ENCODE measurements at places on chromosomes 4 and X.

DNA sequence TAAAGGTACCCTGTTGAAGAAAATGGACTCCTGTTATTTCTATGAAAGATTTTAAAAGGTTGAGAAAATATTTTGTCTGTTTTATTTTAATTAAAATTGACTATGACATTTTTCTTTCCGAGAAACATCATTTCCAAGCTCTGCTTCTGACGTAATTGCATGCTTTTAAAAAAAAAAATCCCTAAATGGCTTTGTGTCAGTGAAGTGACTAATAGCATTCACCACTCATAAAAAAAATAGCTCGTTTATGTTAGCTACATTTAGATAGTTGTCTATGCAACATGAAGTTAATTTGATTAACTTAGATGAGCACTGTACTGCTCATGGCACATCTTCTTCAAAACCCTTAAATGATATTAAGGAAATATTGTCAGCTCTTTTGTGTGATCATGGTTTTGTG lies 105.1 kb upstream of the KLHL13 start:
- no peak for DNase-seq

- peak; percentile 14 for DNase-seq
These were observed 888 bp downstream of the RAB28 start for GRCh38 chr4:13483136-13483767.

GRCh38 chr4:94689155-94689860 lies 68.4 kb upstream of the BMPR1B start:
- no peak for DNase-seq

DNA sequence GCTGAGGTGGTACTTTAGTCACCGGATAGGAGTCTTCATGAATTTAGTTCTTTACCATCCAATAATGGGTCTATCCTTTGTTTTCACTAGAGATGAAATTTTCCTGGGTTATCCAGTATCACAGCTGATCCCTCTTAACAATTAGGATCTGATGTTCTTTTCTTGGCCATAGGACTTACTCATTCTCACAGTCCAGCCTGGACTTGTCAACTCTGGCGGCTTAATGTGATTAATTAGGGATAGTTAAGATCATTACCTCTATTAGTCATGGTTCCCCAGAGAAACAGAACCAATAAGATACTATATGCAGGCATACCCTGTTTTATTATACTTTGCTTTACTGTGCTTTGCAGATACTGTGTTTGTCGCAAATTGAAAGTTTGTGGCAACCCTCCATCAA lies 272.7 kb upstream of the FAT4 start:
- DNase-seq, result no peak

DNA sequence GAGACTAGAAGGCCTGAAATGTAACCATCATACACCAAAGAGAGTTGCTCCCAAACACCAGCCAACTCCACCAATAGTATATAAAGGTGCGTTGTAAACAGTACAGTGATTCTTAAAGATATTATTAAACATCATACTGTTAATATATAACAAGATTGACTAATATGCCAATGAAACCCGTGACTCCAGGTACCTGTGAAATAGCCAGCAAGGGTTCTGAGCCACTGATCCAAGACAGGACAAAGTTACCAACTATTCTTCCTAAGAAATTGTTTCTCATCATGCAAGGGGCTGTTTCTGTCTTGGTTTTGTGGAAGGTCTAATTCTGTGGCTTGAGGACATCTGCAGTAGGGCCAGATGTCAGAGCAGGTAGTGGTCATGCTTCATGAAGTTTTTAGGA lies 47.2 kb downstream of the FHL1 start:
- no peak for DNase-seq

DNA sequence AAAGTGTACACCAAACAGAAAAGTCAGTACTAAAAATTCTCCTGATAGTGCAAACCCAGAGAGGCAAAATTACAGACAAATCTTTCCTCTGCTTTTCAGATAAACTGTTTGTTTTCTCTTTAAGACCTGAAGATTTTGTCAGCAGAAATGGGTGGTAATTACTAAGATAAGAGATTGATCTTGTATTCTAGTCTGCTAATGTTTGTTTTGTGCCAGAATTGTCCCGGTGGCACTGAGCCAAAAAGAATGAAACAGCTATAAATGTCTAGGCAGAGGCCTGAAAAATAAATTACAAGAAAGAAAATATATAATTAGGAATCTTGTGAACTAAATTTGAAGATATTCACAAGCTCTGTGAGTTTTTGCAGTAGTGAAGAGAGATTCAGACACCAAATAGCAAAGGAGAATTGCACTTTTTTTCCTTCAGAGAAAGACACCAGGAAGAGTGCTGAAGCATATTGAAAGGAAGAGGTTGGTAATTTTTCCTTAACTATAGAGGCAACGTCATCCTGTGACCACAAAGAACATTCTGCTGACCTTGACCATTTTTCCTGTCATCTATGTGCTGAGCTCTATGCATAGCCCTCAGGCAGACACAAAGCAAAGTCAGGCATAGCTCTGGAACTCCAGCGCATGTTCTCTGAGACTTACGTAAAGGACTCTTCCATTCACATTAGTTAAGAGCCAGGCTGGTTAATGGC lies 314.5 kb upstream of the RASGEF1B start:
- DNase-seq, result no peak

GRCh38 chr4:6389142-6389825 lies 83.1 kb downstream of the PPP2R2C start:
- DNase-seq, result no peak

- DNase-seq, result no peak
These were observed 51.9 kb downstream of the RBM47 start for GRCh38 chr4:40577588-40578253.

- no peak for DNase-seq
These were observed 3.2 kb upstream of the FGF2 start for GRCh38 chr4:122823476-122823875.

DNA sequence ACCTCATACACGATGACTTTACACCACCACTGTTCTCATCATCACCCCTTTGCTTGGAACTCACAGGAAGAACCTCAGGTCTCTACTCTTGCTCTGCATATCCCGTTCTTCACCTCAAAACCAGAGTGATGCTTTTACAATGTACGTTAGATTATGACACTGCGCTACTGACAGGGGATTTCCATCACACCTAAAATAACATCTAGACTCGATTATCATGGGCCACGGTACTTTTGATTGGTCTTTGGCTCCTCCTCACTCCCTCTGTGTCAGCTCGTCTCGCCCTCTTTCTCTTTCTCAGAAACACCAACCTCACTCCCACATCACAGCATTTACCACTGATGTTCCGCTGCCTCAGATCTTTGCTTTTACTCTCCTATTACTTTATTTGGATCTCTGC lies 172.4 kb downstream of the TLL1 start:
- no peak for DNase-seq

DNA sequence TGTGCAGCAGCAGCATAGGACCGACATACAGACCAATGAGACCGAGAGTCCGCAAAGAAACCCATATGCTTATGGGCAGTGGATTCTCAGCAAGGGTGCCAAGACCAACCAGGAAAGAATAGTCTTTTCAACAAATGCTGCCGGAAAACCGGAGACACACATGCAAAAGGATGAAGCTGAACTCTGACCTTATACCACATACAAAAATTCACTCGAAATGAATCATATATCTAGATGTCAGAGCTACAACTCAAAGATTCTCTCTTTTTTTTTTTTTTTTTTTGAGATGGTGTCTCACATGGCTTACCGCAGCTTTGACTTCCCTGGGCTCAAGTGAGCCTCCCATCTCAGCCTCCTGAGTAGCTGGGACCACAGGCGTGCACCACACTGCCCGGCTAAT lies 16.0 kb upstream of the MXD4 start:
- DNase-seq, result no peak

GRCh38 chr4:98289375-98289774 lies 28.2 kb downstream of the RAP1GDS1 start:
- no peak for DNase-seq

DNA sequence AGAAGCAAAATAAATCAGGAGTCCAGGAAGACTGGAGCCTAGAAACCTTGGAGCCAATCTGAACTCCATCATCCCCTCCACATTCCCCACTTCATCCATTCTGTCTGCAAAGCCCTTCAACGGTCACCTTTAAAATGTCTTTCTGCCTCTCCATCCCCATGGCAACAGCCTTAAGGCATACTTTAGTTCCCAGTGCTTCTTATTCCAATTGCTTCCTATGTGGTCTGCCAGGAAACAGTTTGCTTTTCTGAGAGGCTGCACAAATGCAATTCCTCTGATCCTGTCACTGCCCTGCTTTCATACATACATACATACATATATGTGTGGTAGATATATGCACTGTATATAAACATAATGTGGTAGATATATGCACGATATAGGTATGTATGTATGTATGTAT lies 786 bp upstream of the MAGEH1 start:
- no peak for DNase-seq

- no peak for DNase-seq
These were observed 146.0 kb upstream of the FRMPD4 start for GRCh38 chrX:11992271-11992670.

DNA sequence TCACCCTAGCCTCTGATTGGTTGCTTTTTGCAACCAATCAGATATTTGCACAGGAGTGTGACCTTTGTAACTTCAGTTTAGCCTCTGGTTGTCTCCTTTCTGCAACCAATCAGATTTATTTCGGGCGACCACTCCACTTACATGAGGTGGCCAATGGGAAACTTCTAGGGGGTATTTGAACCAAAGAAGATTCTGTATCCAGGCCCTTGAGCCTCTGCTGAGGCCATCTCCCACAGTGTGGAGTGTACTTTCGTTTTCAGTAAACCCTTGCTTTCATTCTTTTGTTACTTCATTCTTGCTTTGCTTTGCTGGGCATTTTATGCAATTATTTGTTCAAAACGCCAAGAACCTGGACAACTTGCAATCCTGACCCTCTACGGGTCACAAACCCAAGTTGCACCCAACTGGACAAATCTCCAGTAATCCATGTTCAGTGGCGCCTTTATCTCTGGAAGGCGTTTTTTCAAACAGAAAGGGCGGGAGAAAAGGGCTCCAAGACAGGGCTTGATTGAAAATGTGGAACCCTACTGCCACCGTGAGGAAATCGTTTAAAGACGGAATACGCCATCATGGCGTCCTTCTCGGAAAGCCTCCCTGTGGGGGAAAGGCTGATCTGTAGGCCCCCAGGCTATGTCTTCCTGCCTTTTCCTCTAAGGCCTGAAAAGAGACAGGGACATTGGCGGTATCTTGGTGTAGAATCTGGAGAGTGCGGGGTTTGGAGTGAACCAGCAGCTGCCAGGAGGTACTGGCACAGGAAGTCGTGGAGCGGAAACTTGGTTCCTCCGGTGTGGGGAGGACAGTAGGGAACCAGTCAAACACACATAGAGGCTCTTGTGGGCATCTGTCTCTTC lies 184.6 kb downstream of the OR13H1 start:
- DNase-seq, result no peak

- DNase-seq, result peak; percentile 25
These were observed 12.2 kb upstream of the ODAM start for GRCh38 chr4:70183168-70183939.

GRCh38 chr4:174244441-174244840 lies 39.0 kb downstream of the FBXO8 start:
- DNase-seq, result no peak

DNA sequence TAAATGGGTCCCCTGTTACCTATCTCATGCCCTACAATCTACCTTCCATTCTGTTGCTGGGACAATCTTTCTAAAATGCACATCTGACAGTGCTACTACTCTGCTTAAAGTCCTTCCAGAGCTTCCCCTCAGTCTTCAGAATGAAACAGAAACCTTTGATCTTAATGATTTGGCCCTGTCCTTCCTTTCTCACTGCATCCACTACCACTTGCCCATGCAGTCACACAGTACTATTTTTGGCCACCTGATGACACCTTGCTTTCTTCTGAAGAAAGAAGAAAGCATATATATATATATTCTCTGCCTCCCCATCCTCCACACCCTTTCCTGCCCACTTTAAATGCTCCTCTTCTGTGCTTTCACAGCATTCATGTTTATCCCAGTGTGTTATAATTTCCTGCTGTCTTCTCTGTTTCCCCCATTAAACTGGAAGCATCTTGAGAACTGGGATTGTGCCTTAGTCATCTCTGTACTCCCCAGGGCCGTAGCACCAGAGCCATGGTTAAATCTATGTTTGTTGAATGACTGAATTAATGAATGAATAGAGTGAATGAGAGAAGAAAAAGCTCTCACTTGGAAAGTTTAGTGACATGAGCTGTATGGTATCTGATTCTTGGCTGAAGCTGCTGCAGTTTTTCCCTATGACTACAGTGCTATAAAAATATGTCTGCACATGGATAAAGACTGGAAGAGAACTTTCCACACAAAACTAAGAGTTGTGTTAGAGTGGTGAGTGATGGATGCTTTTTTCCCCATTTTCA lies 56.2 kb downstream of the RTL9 start:
- DNase-seq, result no peak

- DNase-seq, result no peak
These were observed 342.5 kb upstream of the NOCT start for GRCh38 chr4:138673053-138673452.

DNA sequence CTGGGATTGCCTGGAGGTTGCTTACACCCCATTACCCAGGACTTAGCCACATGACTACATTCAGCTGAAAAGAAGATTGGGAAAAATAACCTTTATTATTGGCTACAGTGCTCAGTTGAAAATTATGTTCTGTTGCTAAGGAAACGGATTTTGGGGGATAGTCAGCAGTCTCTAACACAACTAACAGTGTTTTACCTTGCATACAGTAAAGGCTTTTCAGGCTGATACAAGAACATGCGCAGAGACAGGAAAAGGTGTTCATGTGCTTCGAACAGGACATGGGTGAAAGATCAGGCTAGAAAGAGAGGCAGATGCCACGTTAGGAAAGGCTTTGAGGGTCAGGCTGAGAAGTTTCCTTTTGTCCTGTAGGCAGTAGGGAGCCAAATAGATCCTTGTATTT lies 14.8 kb upstream of the RHOH start:
- no peak for DNase-seq

GRCh38 chr4:12932203-12932788 lies 551.8 kb downstream of the RAB28 start:
- DNase-seq, result no peak

DNA sequence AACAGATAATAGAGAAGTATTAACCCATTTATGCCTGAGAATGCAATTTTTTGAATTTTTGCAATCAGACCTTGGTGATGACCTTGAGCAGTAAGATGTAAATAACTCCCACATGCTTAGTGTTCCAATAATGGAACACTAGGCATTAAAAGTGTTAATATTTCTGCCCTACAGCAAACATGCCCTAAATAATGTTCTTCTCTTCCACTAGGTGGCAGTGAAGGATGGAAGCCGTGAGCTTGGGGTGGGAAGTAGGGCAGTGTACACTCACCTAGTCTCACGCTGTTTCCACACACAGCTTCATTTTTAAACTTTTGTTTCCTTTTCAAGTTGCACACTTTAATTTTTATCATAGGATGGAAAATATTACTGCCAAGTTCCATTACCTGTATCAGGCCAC lies 613.1 kb upstream of the HS3ST1 start:
- DNase-seq, result no peak

DNA sequence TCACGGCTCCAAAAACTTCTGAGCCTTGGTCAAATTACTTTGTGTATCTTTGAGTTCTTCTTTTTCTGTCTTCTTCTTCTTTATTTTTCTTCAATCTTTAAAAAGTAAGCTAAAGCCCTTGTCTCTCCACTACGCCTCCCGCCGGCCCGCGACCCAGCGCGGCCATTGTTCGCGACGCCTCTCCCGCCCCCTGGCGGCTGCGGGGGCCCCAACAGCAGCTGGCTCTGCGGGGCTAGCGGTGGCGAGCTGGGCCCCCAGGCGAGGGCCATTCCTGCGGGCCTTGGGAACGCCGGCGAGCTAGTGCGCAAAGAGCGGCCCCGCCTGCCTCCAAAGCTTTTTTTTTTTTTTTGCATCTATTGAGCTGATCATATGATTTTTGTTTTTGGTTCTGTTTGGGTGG lies 119.1 kb downstream of the TGIF2LX start:
- DNase-seq, result no peak

- no peak for DNase-seq
These were observed 89.1 kb downstream of the FNIP2 start for GRCh38 chr4:158857951-158858350.

Data from DND-41 (cell line).